ENCODE measurements at places on chromosomes 12 and 14. TPM values are rescaled to one million over a fixed set of nuclear protein-coding genes. Genes with fewer than 3 reads are reported as not detected.

NKX2-1 gene
- total RNA-seq: not detected

CD27 gene
- total RNA-seq: not detected

DCAF4 gene
- total RNA-seq: 33.6 TPM

IL23A gene
- total RNA-seq: not detected

CLEC1B gene
- total RNA-seq: 0.33 TPM

NPC2 gene
- 281 TPM for total RNA-seq

GPRC5D gene
- total RNA-seq: 0.22 TPM

All from placental epithelial cell (primary cell).